ENCODE measurements at places on chromosomes 3 and 15. TPM values are rescaled to one million over a fixed set of nuclear protein-coding genes. Genes with fewer than 3 reads are reported as not detected.

The MOBP gene
- total RNA-seq = not detected

The TRIP4 gene
- total RNA-seq = 20.5 TPM

The PATL2 gene
- 8.8 TPM for total RNA-seq

The C3orf20 gene
- 3.6 TPM for total RNA-seq

The PLIN1 gene
- 0.19 TPM for total RNA-seq

- no peak for DNase-seq
These were observed 226.2 kb downstream of the SLCO3A1 start for GRCh38 chr15:92079647-92080255.

DNA sequence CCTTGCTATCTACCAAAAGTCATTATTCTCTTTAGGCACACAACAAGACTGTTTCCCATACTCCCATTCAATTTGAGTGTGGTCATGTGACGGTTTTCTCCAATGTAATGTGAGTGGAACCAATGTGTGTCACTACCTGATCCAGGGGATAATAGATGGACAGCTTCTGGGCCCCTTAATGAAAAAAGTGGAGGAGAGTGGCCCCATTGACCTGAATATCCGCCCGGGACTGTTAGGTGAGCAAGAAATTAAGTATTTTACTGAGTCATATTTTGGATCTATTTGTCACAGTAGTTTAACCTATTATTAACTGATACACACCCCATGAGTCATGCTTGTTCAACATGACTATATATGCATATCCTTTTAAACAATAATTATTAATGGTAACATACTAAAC, 15.1 kb upstream of the ARID3B start:
- no peak for DNase-seq

GRCh38 chr15:71080705-71081104, 34.6 kb upstream of the THSD4 start:
- DNase-seq = no peak

DNA sequence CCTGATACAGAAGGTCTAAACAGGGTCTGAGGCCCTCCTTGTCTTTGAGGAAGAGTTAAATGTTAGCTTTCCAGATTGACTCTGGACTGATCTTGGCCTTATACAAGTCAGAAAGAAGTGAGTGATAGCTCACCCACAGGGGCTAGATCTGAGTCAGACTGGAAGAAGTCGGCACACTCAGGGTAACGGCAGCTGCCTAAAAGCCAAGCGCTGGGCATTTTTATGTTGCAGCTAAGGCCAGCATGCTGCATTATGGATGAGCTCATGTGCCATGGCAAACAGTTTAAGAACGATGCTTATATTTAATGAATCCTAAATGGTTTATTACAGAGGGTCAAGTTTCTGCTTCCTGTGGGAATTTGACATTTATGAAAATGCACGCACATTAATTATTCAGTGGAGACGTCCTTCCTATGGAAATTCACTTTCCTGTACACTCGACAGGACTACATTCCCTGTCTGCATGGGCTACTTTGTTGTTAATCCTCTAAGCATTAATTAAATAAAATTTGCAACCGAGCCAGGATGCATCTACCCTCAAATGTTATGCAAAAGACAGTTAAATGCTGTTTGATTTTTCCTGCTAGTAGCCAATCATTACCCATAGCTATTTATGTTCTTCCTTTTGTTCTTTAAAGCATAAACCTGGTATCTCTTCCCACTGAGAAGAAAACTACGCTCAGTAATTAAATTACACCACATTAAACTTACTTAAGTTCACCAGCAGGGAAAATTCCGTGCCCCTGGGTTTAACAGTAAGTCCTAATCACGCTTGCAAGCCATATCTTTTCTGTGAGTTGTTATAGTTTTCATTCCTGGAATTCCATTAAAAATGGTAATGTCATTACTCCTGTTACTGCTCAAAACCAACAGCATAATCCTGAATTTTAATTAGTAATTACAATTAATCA, 762.7 kb upstream of the CFAP20DC start:
- no peak for DNase-seq

DNA sequence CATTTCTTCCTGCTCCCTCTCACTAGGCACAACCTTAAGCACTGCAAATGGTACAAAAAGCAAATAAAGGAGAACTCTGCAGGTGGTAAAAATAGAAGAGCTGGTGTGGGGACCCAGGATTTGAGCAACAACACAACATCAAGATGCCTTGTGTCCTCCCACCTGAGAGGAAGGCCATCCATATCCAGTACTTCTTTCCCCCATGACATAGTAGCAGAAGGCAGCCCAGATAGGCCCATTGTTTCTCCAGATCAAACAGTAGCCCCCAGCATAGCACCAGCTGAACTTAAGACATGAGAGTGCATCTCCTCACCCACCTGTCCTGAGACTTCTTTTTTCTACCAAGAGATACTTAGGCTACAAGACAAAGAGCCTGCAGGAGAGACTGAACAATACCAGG, 180.5 kb downstream of the GOLGA6L6 start:
- no peak for DNase-seq

- no peak for DNase-seq
These were observed 33.5 kb upstream of the MYO5C start for GRCh38 chr15:52329150-52329549.

- no peak for DNase-seq
These were observed 221.6 kb upstream of the ATP10A start for GRCh38 chr15:26084771-26085170.

GRCh38 chr15:31080591-31081014, 20.9 kb downstream of the TRPM1 start:
- DNase-seq = peak; percentile 15

DNA sequence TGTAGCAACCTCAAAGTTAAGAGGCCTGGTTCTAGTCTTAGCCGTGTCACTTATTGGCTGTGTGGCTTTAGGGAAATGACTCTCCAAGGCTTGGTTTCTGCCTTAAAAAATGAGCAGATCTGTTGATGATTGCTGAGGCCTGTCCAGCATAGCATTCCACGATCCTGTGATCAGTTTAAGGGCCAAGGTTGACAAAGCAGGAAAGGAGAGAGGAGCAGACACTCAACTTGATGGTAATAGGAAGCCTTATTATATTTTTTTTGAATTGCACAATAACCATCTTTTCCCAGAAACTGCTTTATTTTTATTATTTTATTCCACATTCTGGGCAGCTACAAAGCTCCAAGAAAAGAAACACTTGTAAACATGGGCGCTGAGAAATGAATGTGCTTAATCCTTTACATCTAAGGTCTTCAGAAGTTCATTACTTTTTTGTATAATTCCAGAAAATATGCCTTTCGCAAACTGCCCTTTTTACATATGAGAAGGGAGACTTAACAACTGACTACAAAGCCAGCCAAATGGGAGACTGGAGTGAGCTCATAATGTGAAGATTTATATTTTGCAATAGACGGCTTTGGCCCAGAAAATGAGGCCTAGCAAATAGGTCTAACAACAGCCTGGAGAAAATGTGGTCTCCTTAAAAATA, 241.0 kb downstream of the ATP8B4 start:
- no peak for DNase-seq

GRCh38 chr15:87045746-87046145, 966.1 kb downstream of the AGBL1 start:
- no peak for DNase-seq

GRCh38 chr3:120013481-120013880, 80.8 kb downstream of the GSK3B start:
- no peak for DNase-seq

GRCh38 chr3:196284396-196284795, 3.1 kb downstream of the PCYT1A start:
- no peak for DNase-seq

Data from OCI-LY7 (cell line).